ENCODE measurements at places on chromosomes 5 and 9. TPM values are rescaled to one million over a fixed set of nuclear protein-coding genes. Genes with fewer than 3 reads are reported as not detected.

RASEF gene
- not detected for total RNA-seq

OLFM1 gene
- 0.47 TPM for total RNA-seq

NREP gene
- total RNA-seq = 17.6 TPM

- no peaks in the 10 kb centered on the region for H3K36me3 ChIP-seq
- peaks cover 13% of the 10 kb centered on the region for H3K27me3 ChIP-seq
- no peak overlapping the region for H3K27ac ChIP-seq
Observed at GRCh38 chr9:105038051-105038450, 110.1 kb upstream of the ABCA1 start.

RPL7A gene
- total RNA-seq = 2,463 TPM

DNA sequence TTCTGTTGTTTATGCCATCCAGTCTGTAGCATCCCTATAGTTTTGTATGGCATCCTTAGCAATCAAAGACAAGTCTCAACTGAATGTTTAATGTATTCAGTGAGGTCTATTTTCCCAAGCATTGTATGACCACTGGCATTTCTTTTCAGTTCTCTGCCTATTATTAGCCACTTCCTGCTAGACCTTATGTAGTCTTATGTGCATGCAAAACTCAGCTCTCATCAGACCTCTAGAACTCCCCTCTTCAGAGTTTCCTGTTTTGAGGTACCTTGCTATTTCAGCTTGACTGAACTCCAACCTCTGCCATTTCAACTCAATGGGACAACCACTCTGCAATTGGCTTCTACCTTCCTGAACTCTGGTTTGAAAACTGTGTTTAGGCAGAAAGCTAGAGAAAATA is 113.2 kb downstream of the SLC25A46 start:
- no peaks in the 10 kb centered on the region for H3K4me1 ChIP-seq
- no peak overlapping the region for H3K4me3 ChIP-seq
- no peak overlapping the region for H3K27ac ChIP-seq
- no peaks in the 10 kb centered on the region for H3K36me3 ChIP-seq

- H3K4me3 ChIP-seq = no peak overlapping the region
- H3K27me3 ChIP-seq = no peaks in the 10 kb centered on the region
- H3K27ac ChIP-seq = no peak overlapping the region
- DNase-seq = peak; percentile 51
- peaks cover 31% of the 10 kb centered on the region for H3K4me1 ChIP-seq
Observed at GRCh38 chr5:52948418-52949076, 40.6 kb upstream of the ITGA2 start.

SKIC3 gene
- 63.8 TPM for total RNA-seq

- H3K27ac ChIP-seq = no peak overlapping the region
- H3K4me3 ChIP-seq = no peak overlapping the region
Observed at GRCh38 chr5:17619354-17619753, 9.2 kb downstream of the TAF11L12 start.

STPG3 gene
- total RNA-seq = 1.2 TPM

All from activated T-helper 1 cell treated with anti-CD3 and anti-CD28 coated beads, Interleukin-12 subunit alpha, Interleukin-12 subunit beta, Interleukin-2, Interleukin-4 antibody, amounts not matched to agents 30 ng/mL and 10 ng/mL and 1 ng/mL, durations not matched to agents 14 hours and 24 hours and 36 hours (primary cell).